ENCODE measurements at places on chromosomes 2 and 18.

- no peak for DNase-seq
Measured at GRCh38 chr2:218691234-218691633, 19.3 kb downstream of the STK36 start.

DNA sequence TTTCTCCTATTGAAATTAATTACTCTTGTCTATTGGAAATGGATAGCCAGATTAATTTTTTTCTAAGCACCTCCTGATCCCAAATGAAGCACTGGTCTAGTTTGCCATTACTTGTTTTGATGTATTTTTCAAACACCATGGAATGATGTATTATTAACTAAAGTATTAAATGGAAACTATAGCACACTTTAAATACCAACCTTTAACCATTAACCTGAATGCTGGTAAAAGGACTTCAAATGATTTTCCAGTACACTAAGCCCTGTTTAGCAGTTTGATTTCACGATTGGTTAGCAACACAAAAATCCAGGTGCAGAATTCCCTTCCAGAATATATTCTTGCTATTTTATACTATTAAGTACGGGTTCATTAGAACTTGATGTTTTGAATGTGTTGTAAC lies 37.3 kb downstream of the COL4A3 start:
- DNase-seq, result no peak

- DNase-seq, result no peak
Measured at GRCh38 chr2:191304939-191305875, 60.0 kb downstream of the MYO1B start.

GRCh38 chr2:8583400-8584173 lies 98.3 kb upstream of the ID2 start:
- DNase-seq, result peak; percentile 37

DNA sequence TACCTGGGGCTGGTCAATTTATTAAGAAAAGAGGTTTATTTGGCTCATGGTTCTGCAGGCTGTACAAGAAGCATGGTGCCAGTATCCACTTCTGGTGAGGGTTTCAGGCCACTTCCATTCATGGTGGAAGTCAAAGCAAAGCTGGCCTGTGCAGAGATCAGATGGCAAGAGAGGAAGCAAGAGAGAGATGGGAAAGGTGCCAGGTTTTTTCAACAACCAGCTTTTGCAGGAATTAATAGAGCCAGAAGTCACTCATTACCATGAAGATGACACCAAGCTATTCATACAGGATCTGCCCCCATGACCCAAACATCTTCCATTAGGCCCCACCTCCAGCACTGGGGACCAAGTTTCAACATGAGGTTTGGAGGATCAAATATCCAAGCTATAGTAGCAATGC lies 56.8 kb upstream of the ST3GAL5 start:
- DNase-seq, result no peak

GRCh38 chr2:136770384-136770783 lies 5.0 kb downstream of the THSD7B start:
- DNase-seq, result no peak

DNA sequence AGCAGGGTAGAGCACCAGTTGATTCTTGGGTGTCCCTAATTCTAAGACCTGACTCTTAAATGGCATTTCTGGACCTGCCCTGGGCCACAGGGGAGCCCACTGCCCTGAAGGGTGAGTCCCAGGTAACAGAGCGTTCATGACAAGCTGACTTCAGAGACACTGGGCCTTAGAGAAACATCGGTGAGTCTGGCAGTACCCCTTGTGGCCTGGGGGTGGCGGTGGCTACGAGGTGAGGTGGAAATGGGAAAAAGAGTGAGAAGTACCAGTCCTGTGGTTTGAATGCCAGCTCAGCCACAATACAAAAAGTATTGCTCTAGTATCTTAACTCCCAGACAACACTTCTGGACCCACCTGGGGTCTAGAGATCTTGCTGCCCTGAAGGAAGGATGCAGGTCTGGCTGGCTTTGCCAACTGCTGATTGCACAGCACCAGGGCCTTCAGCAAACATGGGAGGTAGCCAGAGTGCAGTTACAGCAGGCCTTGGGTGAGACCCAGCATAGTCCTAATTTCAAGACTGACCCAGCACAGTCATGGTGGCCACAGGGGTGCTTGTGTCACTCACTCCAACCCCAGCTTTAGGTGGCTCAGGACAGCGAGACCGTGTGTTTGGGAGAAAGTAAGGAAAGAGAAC lies 44.5 kb downstream of the USP34 start:
- DNase-seq, result peak; percentile 43
